NCI-H1105 (cell line): ENCODE measurements at places on chromosomes 3 and 15.
A peak's percentile ranks its signal among the peaks of the same experiment; 100 is the strongest.

DNA sequence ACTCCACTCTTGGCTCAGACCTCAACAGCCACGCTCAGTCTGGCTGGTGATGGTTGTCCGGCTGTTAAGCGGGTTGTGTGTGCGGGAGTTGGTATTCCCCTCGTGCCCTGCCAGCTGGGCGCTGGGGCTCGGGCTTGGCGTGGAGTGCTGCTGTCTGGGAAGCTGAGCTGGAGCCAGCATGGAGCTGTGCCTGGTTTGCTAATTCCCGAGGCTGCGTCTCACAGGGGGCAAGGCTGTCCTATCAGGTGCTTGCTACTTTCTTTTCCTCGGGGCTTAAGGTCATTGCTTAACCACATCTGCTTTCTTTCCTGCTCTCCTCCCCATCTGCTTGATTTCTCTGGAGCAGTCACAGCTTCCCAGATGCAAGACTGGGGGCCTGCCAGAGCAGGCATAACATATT, 29.9 kb downstream of the PDIA5 start:
- DNase-seq = no peak

- no peak for DNase-seq
Observed at GRCh38 chr3:59737241-59737640, 687.4 kb upstream of the CFAP20DC start.

- no peak for DNase-seq
Observed at GRCh38 chr3:129054605-129055104, 5.9 kb upstream of the GP9 start.

DNA sequence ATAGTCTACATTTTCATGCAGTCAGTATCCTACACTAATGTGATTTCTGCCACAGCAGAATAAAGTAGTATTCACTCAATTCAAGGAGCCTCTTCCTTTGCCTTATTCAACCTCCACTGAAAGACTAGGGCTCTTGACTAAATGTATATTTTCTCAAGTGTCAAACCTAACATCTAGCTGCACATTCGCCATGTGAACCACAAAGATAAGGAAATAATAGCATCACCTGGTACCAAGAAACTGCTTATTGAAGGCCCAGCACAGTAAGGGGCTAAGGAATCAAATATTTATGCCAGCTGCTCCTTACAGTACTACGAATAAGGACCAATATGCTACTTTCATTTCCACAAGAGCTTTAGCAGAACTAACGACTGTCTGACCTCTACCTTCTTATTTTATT, 1.3 kb downstream of the SRP14 start:
- no peak for DNase-seq

DNA sequence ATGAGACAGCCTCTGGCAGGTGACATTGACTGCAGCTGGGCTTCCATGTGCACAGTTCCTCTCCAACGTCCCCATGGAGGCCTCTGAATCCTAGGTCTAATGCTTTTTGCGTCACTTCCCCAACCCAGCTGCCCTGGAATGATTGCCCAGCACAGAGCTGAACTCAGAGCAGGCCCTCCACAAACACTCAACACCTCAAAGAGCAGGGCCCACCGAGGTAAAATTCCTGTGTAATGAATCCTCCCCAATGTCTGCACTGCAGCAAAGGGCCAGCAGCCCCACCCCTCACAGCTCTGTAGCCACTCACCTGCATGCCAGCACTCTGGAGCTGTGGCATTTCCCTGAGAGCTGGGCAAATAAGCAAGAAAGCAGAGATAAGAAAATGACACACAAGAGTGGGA, 42.6 kb upstream of the DUSP7 start:
- no peak for DNase-seq

- no peak for DNase-seq
Observed at GRCh38 chr3:7340795-7341194, 479.9 kb downstream of the GRM7 start.

- no peak for DNase-seq
Observed at GRCh38 chr3:146468234-146468633, 1.1 kb downstream of the PLSCR2 start.

GRCh38 chr15:31360843-31361763, 34.5 kb downstream of the KLF13 start:
- DNase-seq = peak; percentile 67

DNA sequence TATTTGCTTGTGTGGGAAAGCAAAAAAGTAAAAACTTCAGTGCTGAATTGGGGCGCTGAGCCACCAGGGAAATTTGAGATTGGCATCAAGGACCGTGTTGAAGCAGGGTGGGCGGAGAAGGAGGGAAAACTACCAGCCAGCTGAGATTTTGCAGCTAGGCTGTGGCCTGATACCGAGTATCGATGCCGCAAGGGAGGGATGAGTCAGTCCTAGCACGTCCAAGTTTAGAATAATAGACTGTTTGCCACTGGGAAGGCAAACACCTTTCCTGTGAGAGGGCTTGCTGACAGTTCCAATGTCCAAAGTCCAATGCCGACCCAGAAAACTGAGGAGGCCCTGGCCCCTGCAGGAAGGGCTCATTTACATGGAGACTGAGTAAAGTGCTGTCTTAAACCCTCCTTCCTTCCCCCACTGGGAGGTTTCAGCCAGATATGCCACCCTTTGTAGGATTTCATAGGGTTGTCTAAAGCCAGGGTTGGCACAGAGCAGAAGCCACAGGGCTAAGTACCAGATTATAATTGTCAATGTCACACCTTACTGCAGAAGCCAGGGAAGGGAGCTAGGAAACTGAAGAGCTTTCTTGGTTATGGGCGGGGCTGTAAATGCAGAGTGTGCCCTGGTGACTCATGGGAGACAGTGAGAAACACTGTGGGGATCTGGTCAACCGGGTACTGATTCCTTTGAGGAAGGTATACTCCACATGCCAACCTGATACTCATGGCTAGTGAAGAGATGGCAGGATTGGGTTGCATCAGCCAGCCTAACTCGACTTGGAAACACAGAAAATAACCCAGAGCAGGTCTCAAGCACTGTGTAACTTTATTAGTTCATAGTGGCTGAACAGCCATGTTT, 28.4 kb upstream of the PIK3CB start:
- no peak for DNase-seq

DNA sequence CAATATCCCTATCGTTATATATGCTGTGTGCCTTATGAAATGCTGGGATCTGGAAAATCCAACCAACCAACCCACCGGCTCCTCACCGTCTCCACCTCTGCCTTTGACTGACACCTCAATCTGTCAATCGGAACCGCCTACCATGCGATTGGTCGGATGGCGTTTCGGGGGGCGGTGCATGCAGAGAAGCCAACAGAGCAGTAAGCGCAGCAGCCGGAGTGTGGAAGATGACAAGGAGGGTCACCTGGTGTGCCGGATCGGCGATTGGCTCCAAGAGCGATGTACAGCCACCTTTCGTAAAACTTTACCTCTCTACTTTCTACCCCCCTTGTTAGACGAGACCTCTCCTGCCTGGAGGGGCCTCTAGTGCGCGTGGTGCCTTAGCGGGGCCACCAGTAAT, 6.3 kb downstream of the CLK3 start:
- DNase-seq = no peak

- DNase-seq = no peak
Observed at GRCh38 chr15:68558318-68559305, 20.2 kb upstream of the CORO2B start.

GRCh38 chr3:90091549-90091948, 984.1 kb downstream of the EPHA3 start:
- peak; percentile 78 for DNase-seq

GRCh38 chr3:27145719-27146118, 223.5 kb downstream of the NEK10 start:
- DNase-seq = no peak

GRCh38 chr3:22947851-22948250, 255.3 kb upstream of the UBE2E2 start:
- no peak for DNase-seq

- DNase-seq = no peak
Observed at GRCh38 chr15:100221471-100222348, 120.1 kb downstream of the ADAMTS17 start.

DNA sequence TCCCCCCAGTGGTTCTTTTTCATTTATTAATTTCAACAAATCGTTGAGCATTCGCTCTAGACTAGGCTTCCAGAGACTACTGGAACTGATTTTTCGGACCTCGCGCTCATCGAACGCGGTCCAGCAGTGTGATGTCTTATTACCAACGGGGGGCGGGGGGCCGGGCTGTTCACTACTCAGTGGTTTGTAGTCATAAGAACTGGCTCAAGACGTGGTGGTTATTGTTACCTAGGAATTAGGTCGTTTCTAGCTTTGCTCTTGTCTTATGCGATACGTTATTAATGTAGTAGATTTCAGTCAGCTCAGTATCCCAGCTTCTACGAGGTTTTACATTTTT, 858 bp downstream of the RBM5 start:
- DNase-seq = no peak

DNA sequence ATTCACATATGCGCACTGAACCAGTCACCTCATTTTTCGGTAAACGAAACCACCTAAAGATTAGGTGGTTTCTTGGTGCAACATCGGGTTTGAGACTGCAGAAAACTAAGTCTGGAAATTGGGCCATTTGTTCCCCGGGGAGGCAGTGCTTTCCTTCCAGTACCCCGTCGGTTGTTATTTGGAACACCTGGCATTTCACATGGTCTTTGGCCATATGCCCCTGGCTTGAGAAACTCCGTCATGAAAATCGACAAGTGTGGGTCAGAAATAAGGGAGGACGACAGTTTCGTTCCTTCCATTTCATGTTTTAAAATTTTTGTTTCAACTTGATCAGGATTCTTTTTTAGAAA, 544 bp upstream of the GATM start:
- no peak for DNase-seq

DNA sequence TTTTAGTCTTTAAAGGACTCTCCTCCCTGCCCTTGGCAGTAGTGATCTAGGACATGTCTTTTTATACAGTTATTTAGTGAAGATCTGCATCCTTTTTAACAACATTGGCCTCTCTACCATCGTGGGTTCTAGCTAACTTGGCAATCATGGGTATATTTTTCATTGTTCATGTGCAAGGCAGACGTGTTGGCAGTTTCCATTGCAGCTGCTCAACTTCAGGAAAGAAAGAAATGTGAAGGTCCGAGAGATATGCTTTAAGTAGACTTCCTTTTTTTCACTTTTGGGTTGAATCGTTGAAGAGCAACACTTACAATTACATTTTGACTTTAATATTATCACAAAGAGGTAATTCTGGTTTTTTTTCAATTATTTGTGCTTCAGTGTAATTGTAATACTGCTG, 172.6 kb downstream of the SATB1 start:
- DNase-seq = no peak

DNA sequence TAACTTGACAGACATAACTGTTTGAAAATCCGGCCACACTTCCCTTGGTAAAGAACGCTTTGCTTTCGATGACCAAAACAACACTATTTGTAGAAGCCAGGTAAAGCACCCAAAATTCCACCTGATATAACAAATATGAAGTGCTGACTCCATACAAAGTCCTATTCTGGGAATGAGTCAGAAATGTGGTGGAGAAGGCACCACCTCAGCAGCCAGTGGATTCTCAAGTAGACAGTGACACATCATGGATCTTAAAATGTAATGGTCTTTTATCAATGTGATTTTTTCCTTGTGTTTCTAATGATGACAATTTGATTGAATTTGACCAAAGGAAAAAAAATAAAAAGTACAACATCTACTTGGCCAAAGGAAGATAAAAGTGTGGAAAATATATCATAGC, 135.0 kb upstream of the WNT5A start:
- DNase-seq = no peak

DNA sequence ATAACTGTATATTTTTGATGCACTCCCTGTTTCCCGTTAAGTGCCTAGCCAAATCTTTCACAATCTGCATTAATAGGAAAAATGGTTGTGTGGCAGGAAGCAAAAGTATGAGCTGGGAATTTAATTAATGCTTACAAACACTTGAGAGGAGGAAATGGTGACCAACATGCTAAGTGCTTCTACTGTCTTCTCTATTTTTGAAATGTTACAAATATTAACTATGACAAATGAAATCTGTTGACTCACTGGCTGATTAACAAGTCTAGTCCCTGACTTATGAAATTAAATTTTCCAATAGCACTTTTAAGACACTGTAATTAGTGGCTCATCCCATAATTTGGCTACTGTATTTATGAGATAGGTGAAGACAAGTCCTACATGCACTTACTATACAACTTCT, 446.9 kb upstream of the DPPA4 start:
- no peak for DNase-seq

GRCh38 chr3:131714585-131715220, 211.9 kb upstream of the MRPL3 start:
- DNase-seq = no peak

GRCh38 chr15:68485721-68486360, 53.9 kb upstream of the ITGA11 start:
- no peak for DNase-seq

- DNase-seq = no peak
Observed at GRCh38 chr3:54520060-54520459, 397.7 kb downstream of the CACNA2D3 start.

GRCh38 chr3:122576174-122576940, 1.1 kb upstream of the PARP15 start:
- no peak for DNase-seq

GRCh38 chr3:153146191-153147053, 15.6 kb upstream of the RAP2B start:
- DNase-seq = no peak

DNA sequence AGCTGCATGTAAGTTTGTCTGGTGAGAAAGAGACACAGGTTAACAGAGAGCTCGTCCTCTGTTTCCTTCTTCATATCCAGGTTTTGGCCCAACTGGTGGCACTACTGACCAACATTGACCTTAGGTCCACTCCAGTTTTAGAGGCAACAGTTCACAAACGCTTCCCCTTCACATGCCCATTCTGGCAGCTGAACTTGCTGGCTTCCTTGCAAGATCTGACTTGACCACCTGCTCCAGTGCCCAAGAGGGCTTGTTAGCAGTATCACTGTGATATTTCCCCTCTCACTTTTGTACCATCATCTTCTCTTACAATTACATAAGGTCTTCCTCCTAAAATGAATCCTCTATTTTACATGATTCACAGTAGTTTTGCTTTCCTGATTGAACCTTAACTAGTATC, 71.3 kb downstream of the CNTN6 start:
- no peak for DNase-seq

DNA sequence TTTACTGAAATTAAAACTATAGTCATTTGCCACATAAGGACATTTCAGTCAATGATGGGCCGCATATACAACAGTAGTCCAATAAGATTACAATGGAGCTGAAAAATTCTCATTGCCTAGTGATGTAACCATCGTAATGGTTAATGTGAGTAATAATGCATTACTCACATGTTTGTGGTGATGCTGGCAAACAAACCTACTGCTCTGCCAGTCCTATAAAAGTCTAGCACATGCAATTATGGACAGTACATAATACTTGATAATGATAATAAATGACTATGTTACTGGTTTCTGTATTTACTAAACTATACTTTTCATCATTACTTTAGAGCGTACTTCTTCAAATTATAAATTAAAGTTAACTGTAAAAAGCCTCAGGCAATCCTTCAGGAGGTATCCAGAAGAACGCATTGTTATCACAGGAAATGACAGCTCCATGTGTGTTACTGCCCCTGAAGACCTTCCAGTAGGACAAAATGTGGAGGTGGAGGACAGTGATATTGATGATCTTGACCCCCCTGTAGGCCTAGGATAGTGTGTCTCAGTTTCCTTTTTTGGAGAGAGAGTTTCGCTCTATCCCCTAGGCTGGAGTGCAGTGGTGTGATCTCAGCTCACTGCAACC, 102.7 kb downstream of the ATP1B3 start:
- DNase-seq = no peak

GRCh38 chr3:87437765-87438164, 161.4 kb upstream of the POU1F1 start:
- no peak for DNase-seq
